Stomach (tissue), 19 donors: ENCODE measurements at places on chromosomes 6 and 20.

GRCh38 chr6:29627755-29628418 is 5.1 kb downstream of the GABBR1 start:
- H3K27me3 ChIP-seq = no peaks in the 10 kb centered on the region
- peak; percentile 52 for DNase-seq
- peaks cover 31% of the 10 kb centered on the region for H3K4me1 ChIP-seq
- H3K4me3 ChIP-seq = peak overlapping the region; percentile 67
- peaks cover 11% of the 10 kb centered on the region for H3K36me3 ChIP-seq

DNA sequence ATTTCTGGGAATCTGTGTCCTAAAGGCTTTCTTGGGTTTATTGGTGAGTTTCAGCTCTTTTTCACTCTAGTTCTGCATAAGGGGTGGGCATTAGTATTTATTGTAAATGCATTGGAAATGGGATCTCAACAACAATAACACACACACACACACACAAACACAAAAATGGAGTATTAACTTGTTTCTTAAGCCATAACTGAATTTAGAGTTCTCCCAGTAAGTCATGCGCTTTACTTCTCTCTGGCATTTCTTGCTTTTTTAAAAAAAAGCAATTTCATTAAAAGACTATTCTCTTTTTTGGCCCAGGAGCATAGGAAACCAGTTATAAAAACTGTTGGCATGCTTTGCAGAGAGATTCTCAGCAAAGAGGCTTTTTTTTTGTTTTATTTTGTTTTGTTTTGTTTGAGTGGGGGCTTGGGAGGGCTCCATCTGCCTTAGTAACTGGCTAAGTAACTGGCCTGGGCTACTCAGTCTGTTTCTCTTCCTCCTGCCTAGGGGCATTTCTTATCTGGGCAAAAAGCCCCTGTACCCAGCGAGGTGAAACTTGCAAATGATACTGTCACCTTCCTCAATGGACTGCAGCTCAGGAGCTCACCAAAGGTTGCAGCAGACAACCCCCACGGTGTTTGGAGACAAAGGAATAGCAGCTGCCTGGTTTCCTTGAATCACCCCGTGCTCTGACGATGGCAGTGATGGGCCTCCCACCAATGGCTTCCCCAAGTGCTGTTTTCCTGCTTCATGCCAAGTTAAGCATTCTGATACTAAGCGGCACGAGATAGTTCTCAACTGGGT is 128.5 kb downstream of the BCAS1 start:
- H3K4me3 ChIP-seq = no peak overlapping the region
- H3K4me1 ChIP-seq = peaks cover 42% of the 10 kb centered on the region
- peak overlapping the region; percentile 68 for H3K27ac ChIP-seq
- no peaks in the 10 kb centered on the region for H3K36me3 ChIP-seq
- no peaks in the 10 kb centered on the region for H3K27me3 ChIP-seq
- DNase-seq = no peak

- peaks cover 40% of the 10 kb centered on the region for H3K36me3 ChIP-seq
- peak overlapping the region; percentile 75 for H3K27ac ChIP-seq
- peaks cover 9% of the 10 kb centered on the region for H3K4me1 ChIP-seq
- no peak overlapping the region for H3K4me3 ChIP-seq
- no peaks in the 10 kb centered on the region for H3K27me3 ChIP-seq
- DNase-seq = peak; percentile 26
These were observed 17.3 kb downstream of the EEF1E1 start for GRCh38 chr6:8085053-8085511.

DNA sequence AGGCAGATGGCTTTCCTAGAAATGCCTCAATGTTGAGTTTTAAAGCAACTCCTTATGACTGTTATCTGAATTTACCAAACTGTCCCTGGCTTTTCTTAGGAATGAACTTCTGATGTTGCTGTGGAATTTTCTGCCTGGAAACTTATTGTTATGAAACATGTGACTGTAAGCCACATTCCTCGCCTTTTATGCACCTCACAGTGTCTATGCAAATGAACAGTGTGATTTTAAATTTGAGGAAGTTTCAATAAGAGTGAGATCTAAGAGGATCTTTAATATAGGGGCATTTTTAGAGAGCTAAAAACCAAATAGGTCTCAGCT is 2.4 kb upstream of the CCR6 start:
- no peaks in the 10 kb centered on the region for H3K36me3 ChIP-seq
- no peaks in the 10 kb centered on the region for H3K27me3 ChIP-seq
- H3K4me1 ChIP-seq = peaks cover 14% of the 10 kb centered on the region
- H3K4me3 ChIP-seq = no peak overlapping the region

- no peak for DNase-seq
- H3K27ac ChIP-seq = no peak overlapping the region
- H3K27me3 ChIP-seq = no peaks in the 10 kb centered on the region
- H3K4me1 ChIP-seq = peaks cover 6% of the 10 kb centered on the region
- H3K36me3 ChIP-seq = no peaks in the 10 kb centered on the region
These were observed 170.8 kb upstream of the PHACTR1 start for GRCh38 chr6:12545619-12546409.

GRCh38 chr20:36573798-36574365 is 485 bp downstream of the TGIF2 start:
- H3K4me3 ChIP-seq = peak overlapping the region; percentile 74
- peaks cover 15% of the 10 kb centered on the region for H3K4me1 ChIP-seq
- H3K27ac ChIP-seq = peak overlapping the region; percentile 90
- H3K36me3 ChIP-seq = peaks cover 4% of the 10 kb centered on the region
- H3K27me3 ChIP-seq = no peaks in the 10 kb centered on the region
- peak; percentile 29 for DNase-seq

DNA sequence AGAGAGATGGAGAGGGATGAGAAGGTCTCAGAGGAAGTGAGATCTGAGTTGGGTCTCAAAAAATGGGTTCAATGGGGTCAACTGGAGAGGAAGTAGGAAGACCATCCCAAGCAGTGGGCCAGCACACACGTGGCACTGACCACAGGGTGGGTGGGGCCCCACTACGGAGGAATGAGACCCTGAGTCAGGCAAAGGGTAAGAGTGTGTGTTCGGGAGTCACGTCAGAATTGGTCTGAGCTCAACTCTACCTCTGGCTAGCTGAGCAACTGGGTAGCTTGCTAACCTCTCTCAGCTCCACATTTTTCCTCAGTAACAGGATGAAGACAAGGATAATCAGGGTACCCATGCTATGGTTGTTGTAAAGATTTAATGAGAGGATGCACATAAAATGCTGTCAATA is 79.0 kb downstream of the TRERF1 start:
- H3K4me3 ChIP-seq = no peak overlapping the region
- no peaks in the 10 kb centered on the region for H3K36me3 ChIP-seq
- no peak overlapping the region for H3K27ac ChIP-seq
- peaks cover 21% of the 10 kb centered on the region for H3K4me1 ChIP-seq
- DNase-seq = no peak

- H3K4me1 ChIP-seq = peaks cover 17% of the 10 kb centered on the region
- no peak for DNase-seq
- no peaks in the 10 kb centered on the region for H3K36me3 ChIP-seq
- H3K27me3 ChIP-seq = peaks cover 96% of the 10 kb centered on the region
These were observed 69.0 kb upstream of the ZNF184 start for GRCh38 chr6:27541933-27542297.

- no peaks in the 10 kb centered on the region for H3K4me1 ChIP-seq
- no peaks in the 10 kb centered on the region for H3K36me3 ChIP-seq
- no peak overlapping the region for H3K27ac ChIP-seq
- no peak overlapping the region for H3K4me3 ChIP-seq
- no peaks in the 10 kb centered on the region for H3K27me3 ChIP-seq
These were observed 75.8 kb downstream of the SYCP2L start for GRCh38 chr6:10962673-10963072.

DNA sequence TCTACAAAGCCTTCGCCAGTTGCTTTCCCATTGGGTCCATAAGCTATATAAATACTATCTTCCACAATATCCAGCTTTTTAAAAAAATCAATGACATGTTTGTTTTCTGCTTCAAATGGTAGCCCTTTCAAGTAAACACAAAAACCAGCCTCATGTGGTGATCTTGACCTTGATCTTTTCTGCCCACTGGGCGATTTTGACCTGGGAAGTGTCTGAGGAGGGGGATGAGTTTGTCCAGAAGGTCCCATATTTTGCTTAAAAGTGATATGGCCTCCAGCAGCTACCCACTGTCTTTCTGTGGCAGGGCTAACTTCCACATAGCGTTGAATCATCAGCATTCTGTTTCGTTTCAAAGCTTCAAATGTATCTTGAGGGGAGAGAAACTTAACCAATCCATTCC is 10.8 kb downstream of the CPNE1 start:
- H3K27me3 ChIP-seq = no peaks in the 10 kb centered on the region
- DNase-seq = no peak
- peaks cover 31% of the 10 kb centered on the region for H3K4me1 ChIP-seq

- H3K36me3 ChIP-seq = no peaks in the 10 kb centered on the region
- no peak overlapping the region for H3K4me3 ChIP-seq
- H3K27ac ChIP-seq = no peak overlapping the region
These were observed 170.9 kb downstream of the KLHL32 start for GRCh38 chr6:97095311-97095850.

DNA sequence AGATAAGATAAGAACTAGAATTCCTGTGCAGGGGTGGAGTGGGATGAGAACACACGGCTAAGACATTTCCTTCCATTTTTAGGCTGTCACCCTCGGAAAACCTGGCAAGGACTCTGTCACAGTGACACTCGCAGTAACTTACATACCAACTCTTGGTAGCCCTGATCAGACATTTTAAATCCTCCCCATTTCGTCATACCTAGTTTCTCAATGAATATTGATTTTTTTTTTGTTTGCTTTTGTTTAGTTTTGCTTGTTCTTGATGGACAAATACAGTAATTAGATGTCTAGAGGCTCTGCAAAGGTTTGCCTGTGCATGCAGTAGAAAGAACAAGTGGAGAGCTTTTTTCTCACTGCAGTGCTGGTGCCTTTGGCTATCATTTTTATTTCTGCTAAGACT is 213.0 kb upstream of the FAM83B start:
- H3K4me3 ChIP-seq = no peak overlapping the region
- H3K4me1 ChIP-seq = no peaks in the 10 kb centered on the region
- H3K27me3 ChIP-seq = no peaks in the 10 kb centered on the region
- DNase-seq = no peak
- H3K36me3 ChIP-seq = no peaks in the 10 kb centered on the region

DNA sequence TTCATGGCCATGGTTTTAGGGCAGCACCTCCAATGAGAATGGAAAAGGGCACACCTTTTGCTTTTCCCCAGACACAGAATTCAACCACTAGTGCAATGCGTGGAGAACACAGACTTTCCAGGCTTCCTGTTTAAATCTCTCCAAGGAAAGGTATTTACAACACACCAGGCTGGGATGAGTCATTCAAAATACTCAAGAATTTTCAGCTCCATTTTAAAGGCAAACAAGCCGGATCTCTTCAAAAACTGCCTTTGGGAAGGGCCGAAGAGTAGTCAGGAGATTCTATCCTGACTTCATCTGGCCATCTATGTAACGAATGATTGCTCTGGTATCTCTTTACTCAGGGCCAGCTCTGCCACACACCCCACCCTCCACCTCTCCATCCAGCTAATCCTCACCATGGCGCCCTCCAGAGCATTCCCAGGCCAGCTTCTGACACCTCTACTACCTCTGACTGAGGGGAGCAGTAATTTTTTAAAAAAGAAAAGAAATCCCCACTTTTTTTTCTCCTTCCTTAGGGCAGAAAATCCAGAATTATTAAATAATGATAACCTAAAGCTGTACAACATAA is 254.6 kb downstream of the LY86 start:
- H3K4me1 ChIP-seq = no peaks in the 10 kb centered on the region
- H3K27ac ChIP-seq = no peak overlapping the region
- no peaks in the 10 kb centered on the region for H3K36me3 ChIP-seq
- H3K27me3 ChIP-seq = no peaks in the 10 kb centered on the region
- no peak overlapping the region for H3K4me3 ChIP-seq
- DNase-seq = no peak

- no peak for DNase-seq
- H3K4me3 ChIP-seq = no peak overlapping the region
- H3K36me3 ChIP-seq = no peaks in the 10 kb centered on the region
- H3K27ac ChIP-seq = no peak overlapping the region
These were observed 5.5 kb upstream of the ABCC10 start for GRCh38 chr6:43421831-43422230.
